ENCODE measurements at places on chromosomes 3 and 15.

- DNase-seq = peak; percentile 54
These were observed 58.7 kb downstream of the CHSY1 start for GRCh38 chr15:101193120-101193644.

GRCh38 chr3:40464339-40465110, 7.4 kb downstream of the RPL14 start:
- no peak for DNase-seq

GRCh38 chr3:121942116-121942786, 48.0 kb downstream of the SLC15A2 start:
- no peak for DNase-seq

DNA sequence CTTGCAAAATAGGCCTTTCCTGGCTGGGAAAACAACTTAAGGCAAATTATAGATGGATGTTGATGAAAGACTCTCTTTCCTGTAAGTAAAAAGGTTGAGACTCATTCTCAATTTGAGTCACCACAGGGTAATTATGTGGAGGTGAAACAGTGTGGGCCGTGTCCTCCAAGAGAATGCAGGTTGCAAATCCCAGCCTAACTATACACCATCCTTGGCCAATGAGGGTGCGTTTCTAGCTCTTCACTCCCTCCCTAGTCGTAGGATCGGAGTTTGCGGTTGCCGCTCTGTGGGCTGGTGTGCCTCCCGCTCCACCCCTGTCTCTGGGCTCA, 259.9 kb downstream of the PLCL2 start:
- DNase-seq = no peak

DNA sequence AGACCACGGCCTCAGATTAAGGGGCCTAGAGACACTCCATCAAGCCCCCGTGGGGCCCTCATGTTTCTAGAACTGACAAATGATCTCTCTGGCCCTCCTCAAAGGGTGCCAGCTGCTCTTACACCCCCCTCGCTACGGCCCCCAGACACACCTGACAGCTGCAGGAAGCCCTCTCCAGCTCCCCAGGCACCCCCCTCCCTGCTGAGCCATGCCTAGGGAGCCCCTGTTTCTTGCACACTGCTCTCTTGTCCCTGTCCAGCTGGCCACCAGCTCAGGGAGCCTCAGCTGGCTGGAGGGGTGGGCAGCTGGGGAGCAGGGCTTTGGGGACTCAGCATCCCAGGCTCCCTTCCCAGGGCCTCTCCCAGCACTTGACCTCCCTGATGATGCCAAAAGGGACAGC, 14.8 kb downstream of the TNK2 start:
- no peak for DNase-seq
